ENCODE measurements at places on chromosomes 6 and 20.

- no peak for DNase-seq
Measured at GRCh38 chr20:46765506-46766120, 56.2 kb downstream of the SLC2A10 start.

DNA sequence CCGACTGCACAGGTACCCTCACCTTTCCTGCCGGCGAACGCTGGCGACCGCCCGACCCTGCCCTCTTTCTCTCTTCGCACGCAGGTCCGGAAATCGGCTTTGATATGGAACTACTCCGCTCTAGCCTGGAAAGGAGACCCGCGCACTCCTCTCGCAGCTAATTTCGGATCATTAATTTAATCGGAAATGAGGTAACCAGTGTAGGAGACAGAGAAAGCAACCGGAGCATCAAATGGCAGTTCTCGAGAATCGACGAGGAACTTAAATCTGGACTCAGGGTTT, 949 bp upstream of the ATXN1 start:
- DNase-seq, result no peak

GRCh38 chr6:24524805-24525204, 30.0 kb downstream of the ALDH5A1 start:
- peak; percentile 35 for DNase-seq

GRCh38 chr6:139600919-139601475, 226.5 kb upstream of the CITED2 start:
- DNase-seq, result no peak

DNA sequence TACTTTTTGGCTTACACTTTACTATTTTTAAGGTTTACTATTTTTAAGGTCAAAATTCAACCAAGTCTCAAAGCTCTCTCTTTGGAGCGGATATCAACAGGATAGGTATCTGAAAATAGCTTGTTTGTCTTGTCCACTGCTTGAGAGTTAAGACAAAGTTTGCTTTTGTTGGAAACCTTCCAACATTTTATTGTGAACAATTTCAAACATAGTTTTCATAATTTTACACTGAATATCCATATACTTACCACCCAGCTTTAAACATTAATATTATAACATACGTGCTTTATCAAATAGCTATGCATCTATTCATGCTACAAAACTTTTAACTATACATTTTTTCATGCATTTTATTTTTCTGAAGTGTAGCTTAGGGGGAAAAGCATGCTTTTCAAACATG, 109.9 kb downstream of the FYN start:
- no peak for DNase-seq

GRCh38 chr6:75623491-75623890, 21.8 kb downstream of the SENP6 start:
- DNase-seq, result no peak

- DNase-seq, result no peak
Measured at GRCh38 chr6:162726947-162727321, 632 bp downstream of the PRKN start.

GRCh38 chr6:140858381-140858971, 1274.2 kb upstream of the GJE1 start:
- no peak for DNase-seq

DNA sequence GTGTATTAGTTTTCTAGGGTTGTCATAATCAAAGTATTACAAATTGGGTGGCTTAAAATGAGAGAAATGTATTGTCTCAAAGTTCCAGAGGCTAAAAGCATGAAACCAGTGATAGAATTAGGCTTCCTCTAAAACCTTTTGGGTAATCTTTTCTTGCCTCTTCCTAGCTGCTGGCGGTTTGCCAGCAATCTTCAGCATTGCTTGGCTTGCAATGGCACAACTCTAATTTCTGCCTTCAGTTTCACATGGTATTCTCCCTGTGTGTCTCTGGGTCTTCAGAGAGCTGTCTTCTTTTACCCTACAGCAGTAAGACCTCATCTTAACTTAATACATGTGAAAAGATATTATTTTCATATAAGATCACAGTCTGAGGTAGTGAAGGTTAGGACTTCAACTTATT, 479.1 kb upstream of the GJE1 start:
- DNase-seq, result no peak

GRCh38 chr6:129186988-129187387, 304.1 kb downstream of the LAMA2 start:
- DNase-seq, result peak; percentile 23

DNA sequence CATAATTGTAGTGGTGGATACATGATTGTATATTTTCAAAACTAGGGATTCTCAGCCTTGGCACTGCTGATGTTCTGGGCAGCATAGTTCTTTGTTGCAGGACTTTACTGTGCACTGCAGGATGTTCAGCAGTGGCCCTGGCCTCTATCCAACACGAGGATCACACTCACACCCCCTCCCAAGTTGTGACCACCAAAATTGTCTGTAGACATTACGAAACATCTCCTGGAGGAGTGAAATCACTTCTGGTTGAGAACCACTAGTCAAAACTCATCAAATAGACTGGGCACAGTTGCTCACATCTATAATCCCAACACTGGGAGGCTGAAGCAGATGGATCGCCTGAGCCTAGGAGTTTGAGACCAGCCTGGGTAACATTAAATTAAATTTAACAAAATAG, 123.1 kb upstream of the CDYL start:
- no peak for DNase-seq

- peak; percentile 91 for DNase-seq
Measured at GRCh38 chr6:487956-488355, 96.4 kb downstream of the IRF4 start.
